ENCODE measurements at places on chromosomes 2 and 18.

DNA sequence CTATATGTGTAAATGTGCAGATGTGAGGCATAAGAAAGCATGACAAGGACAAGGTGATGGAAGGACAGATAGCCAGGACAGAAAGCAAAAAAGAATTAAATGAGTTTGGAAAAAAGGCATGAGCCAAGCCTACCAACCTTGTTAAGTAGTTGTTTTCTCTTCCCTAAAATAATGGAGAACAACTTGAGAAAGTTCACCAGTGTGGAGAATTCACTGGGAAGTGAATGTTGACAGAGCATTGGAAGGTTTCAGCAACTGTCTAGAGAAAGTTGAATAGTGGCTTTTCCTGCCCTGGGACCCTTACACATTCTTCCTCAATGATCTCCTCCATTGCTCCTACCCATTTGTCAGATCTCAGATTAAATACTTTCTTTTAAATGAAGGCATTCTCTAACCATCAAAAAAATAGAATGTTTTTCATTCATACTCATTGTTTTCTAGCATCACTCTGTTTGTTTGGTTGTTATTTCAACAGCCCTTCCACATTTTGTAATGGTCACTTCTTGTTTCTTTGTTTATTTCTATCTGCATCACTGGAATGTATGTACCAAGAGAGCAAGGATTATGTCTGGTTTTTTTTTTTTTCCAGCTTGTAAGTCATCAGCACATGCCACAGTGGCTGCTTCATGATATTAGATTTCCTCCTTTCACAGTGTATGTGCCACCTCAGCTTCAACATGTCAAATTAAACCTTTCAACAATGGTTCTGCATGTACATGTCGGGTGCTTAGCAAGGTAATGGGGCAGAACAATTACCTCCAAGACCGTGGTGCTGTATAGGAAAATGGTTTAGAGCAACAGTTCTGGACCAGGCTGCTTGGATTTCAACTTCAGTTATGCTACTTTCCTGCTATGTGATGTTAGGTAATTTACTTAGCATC lies 586.0 kb upstream of the VRK2 start:
- no peak for DNase-seq

DNA sequence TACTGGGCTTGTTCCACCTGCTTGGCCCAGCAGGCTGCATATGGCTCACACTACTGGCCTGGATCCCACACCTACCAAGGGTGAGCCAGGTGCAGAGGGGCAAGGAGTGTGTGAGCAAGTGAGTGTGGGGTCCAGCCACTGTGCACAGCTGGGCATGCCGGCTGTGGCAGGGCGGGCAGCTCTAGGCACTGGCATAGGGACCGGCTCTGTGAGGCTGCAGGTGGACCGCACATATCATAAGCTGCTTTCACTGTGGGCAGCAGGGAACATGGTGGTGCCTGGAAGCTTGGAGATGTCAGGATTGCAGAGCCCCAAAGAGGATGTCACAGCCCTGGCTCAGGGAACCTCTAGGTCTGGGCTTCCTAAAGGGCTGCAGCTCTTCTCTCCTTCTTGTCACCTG lies 154.3 kb downstream of the THSD7B start:
- DNase-seq: no peak

- no peak for DNase-seq
Observed at GRCh38 chr18:65659912-65660311, 90.9 kb upstream of the CDH7 start.

DNA sequence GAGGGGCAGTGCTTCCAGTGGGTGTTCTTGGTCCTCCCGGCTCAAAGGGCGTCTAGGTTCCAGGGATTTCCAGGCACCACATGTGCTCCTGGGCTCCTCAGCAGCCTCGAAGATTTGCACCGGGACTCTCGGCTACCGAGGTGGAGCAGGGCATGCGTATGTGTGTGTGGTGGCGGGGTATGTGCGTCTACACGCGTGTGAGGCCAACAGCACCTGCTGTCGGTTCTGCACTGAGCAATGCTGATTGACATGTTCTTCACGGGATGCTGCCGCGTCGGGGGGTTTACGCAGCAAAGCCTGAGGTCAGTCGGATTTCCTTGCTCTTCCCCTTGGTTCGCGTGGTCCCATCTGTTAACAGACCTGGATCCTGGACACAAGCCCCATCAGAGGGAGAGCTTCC lies 119.8 kb downstream of the NDUFA10 start:
- no peak for DNase-seq

- no peak for DNase-seq
Observed at GRCh38 chr2:214628091-214628490, 181.4 kb downstream of the BARD1 start.

GRCh38 chr2:191895195-191895594 lies 48.3 kb upstream of the CAVIN2 start:
- no peak for DNase-seq

DNA sequence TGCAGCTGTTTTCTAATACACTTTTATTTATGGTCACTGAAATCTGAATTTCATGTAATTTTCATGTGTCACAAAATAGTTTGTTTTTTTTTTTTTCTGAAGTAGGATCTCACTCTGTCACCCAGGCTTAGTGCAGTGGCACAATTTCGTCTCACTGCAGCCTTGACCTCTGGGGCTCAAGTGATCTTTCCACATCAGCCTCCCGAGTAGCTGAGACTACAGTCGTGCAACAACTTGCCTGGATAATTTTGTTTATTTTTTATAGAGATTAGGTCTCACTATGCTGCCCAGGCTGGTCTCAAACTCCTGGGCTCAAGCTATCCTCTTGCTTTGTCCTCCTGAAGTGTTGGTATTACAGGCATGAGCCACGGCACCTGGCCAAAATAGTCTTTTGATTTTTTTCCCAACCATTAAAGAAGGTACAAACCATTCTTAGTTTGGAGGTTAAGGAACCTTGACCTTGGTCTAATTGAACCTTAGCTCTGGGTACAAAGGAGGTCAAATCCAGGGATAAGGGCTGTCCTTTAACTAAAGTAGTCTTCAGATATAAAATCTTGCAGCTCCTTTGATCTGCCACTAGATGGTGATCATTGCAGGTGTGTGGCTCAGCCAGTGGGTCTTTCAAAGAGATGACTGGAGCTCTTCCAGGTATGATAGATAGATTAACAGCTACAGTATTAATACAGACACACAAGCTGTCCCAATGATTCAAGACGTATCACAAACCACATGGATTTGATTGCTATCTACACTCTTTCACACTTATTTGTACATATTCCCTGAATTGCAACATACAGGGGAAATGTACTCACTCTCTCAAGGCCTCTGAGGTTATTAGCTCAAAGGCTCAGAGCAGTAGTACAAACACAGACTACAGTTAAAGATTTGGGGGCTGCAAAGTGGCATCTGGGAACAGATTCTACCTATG lies 4.7 kb upstream of the KRCC1 start:
- peak; percentile 52 for DNase-seq

- DNase-seq: no peak
Observed at GRCh38 chr2:142734231-142734630, 143.2 kb upstream of the KYNU start.

- DNase-seq: peak; percentile 63
Observed at GRCh38 chr2:215880970-215881369, 132.4 kb downstream of the MREG start.
